Urothelium cell line (cell line): ENCODE measurements at places on chromosomes 2 and 18.
A peak's percentile ranks its signal among the peaks of the same experiment; 100 is the strongest.

DNA sequence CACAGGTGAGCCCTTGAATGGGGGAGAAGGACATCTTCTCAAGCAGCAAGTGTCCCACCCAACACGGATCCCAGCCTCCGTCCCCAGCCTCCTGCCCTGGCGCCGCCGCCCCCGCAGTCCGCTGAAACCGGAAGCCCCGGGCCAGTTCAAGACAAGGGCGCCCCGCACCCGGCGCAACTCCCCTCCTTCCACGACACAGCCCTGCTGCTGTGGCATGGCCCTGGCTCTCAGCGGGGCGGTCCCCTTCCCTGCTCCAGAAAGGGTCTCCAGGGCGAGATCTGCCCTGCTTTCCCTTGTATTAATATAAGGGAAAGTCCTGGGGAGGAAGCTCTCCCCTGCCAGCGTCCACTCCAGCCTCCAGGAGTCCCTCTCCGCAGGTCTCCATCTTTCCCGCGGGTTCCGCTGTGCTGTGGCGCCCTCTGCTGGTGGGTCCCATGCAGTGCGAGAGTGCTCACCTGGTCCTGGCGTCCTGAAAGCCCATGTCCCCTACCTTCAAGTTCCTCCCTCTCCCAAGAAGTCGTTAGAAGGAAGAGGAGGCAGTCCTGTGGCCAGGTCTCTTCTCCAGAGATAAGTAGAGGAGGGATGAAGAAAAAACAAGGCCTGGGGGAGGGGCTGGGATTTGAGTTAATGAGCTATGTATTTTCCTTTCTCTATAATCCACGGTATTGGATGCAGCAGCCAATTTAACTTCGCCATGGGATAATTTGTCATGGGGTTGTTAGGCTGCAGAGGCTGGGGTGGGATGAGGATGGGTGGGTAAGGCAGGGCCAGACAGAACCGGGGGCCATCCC lies 176.0 kb downstream of the SMAD2 start:
- DNase-seq = peak; percentile 76

DNA sequence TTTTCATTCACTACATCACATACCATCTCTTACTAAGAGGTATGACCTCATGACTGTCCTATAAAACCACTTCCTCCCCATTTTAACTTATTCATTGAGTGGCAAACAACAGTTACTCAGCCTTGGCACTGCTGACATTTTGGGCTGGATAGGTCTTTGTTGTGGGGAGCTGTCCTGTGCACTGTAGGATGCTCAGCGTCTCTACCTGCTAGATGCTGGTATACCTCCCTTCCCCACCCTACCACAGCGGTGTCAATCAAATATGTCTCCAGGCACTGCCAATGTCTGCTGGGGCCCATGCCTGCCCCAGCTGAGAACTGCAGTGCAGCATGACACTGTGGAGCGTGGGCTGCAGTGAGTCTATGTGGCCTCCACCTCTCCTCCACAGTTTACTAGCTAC lies 76.3 kb upstream of the MGAT4A start:
- DNase-seq = no peak

DNA sequence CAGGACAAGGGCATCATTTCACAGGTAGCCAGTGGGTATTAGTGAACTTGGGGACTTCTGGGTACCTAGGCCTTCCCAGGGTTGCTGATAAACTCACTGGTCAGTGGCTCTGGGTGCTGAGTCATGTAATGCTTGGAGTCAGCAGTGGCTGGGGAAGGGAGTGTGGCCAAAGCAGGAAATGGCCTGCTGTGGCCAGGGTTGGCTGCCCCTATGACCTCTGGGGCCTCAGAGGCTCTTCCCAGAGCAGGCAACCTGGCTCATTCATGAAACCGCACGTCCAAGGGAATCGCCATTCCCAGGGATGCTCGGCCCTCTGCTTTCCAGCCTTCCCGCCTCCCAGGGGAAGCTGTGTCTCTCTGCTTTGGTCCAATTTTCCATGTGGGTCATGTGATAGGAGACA lies 294.9 kb downstream of the DYSF start:
- DNase-seq = no peak

DNA sequence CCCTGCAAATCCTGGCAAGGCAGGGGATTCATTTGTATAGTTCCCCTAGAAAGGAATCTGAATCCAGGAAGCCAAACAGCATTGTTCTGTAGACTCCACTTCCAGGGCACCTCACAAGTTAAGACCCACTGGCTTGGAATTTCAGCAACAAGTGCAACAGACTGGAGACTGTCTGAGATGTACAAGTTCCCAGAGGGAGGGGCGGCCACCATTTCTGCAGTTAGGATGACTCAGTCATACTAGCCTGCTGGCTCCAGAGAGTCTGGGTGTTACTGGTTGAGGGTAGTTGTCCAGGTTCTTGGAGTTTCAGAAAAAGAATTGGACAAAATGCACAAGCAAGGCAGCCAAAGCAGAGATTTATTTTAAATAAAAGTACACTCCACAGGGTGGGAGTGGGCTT lies 384.2 kb downstream of the DSC3 start:
- no peak for DNase-seq

DNA sequence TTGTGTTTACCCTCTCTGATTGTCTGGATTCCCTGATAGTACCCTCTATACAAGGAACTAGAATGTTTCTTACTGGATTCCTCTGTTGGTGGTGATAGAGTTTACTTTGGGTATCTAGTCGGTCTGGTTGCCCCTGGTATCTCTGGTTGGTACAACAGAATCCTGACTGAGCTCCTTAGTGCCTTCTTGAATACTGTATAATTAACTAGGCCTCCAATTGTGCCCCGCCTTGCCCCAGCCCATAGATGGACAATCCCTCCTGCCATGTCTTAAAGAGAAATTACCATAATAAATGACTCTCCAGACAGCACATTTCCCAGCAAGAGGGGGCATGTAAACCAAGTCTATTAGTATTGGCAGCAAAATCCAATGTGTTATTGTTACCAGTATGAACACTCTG lies 2.3 kb downstream of the SCN1A start:
- no peak for DNase-seq

DNA sequence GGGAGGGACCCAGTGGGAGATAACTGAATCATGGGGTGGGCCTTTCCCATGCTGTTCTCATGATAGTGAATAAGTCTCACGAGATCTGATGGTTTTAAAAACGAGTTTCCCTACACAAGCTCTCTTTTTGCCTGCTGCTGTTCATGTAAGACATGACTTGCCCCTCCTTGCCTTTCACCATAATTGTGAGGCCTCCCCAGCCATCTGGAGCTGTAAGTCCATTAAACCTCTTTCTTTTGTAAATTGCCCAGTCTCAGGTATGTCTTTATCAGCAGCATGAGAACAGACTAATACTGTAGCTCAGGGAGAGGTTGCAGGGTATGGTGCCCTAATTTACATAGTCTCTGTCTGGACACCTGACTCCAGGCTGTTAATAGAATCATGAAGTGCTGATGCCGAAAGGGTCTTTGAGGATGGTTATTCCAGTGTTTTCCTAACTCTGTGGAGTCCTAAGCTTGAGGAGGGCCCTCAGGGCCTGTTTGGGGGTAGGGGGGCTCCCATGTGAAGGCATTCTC lies 343.2 kb downstream of the ALK start:
- no peak for DNase-seq

DNA sequence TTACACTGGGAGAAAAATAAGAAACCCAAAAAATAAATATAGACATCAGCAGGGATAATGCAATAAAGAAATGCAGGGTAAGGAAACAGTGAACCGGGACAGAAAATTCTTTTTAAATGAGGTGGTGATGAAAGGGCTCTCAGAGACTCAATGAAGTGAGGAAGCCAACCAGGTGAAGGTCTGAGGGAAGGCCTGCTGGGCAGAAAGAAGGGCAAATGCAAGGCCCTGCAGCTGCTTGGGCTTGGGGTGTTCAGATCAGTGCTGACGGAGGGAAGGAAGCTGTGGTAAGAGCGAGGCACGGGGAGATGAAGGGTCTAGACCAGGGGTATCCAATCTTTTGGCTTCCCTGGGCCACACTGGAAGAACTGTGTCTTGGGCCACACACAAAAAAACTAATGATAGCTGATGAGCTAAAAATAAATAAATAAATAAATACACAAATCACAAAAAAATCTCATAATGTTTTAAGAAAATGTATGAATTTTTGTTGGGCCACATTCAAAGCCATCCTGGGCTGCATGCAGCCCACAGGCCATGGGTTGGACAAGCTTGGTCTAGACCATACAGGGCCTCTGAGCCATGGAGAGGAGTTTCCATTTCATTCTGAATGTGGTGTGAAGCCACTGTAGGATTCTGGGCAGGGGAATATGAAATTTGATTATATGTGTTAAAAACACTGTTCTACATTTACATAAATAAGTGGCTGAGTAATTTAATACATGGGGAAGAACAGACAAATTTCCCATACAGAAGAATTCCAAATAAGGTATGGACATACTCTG lies 96.3 kb upstream of the DNMT3A start:
- no peak for DNase-seq

- DNase-seq = no peak
These were observed 697.4 kb upstream of the NXPH2 start for GRCh38 chr2:139477618-139478017.

DNA sequence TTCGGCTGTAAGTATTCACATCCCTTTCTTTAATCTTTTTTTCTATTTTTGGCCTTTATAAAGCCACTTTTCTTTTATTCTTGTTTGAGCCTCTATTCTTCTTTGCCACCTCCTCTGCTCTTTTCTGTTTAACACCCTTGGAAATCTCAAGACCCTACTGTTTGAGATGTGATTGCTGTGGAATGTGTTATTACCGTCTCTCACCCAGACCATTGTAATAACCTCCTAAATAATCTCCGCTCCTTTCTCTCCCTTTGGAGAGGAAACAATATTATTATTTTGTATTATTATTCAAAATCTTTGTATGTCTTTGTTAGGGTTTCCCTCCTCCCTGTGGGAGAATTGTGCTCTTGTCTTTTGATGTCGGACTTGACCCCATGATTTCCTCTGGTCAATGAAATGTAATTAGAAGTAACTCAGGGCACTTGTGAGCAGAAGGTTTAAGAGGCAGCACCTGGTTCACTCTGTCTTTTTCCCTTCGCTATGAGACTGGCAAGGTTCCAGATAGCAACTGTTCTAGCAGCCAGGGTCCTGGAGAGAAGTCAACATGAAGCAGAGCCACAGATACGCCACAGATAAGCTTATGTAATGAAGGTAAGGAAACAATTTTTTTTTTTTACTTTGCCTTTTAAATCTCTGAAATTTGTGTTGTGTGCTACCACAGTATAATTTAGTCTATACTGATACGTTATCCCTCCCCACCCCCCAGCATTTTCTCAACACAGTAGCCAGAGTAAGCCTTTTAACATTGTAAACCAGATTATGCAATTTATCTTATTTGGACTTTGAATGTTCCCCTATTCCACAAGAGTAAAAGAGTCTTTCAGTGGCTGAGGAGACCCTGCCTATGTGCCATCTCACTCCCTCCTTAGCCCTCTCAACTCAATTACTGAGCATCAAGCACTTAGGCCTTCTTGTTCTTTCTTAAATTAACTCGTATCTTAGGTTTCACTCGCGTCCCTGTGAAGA lies 601.2 kb upstream of the ZNF804A start:
- no peak for DNase-seq

- no peak for DNase-seq
These were observed 50.8 kb downstream of the EPHA4 start for GRCh38 chr2:221521233-221521845.

DNA sequence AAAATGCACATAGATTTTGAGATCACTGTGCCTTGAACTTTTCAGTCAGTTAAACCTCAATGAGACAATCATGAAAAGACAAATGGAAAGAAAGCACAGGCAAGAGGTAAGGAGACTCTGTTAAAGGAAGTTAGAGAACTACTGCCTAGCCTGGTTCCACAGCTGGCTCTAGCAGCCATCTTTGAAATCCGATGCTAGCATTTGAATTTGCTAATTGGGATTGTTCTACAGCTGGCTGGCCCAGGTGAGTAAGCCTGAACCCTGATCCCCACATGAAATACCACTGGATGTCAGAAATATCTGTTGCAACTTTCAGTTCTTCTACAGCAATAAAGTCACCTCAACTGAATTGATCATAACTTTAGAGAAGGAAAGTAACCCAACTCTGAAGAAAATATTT lies 315.2 kb upstream of the CHAC2 start:
- DNase-seq = no peak
